ENCODE measurements at places on chromosomes 11 and 22.

- DNase-seq = no peak
Measured at GRCh38 chr11:85182441-85183387, 444.4 kb downstream of the DLG2 start.

DNA sequence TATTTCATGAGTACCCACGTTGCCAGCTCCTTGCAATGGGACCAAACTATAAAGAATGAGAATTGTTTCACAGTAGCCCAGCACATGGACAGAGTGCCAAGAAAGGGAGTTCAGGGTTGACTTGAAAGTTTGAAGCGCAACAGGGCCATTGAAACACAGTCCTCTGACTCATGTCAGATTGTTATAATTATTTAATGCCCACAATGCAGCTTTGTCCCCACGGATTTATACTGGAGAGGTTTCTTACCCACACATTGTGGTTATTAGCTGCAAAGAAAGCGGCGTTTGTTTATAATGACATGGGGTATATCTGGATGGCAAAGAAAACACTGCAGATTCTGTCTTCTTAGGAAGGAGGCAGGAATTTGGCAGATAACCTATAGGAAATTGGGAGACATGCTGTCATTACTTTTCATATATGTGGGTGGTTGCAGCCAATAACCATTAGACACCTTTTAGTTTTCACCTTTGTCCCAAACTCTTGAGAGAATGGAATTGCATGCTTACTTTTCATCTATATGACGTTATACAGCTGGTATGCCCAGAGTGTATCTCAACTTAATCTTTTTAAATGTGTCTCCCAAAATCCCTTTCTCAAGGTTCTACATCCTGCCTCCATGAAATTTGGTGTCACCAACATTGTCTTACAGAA, 143.6 kb downstream of the TEAD1 start:
- no peak for DNase-seq

DNA sequence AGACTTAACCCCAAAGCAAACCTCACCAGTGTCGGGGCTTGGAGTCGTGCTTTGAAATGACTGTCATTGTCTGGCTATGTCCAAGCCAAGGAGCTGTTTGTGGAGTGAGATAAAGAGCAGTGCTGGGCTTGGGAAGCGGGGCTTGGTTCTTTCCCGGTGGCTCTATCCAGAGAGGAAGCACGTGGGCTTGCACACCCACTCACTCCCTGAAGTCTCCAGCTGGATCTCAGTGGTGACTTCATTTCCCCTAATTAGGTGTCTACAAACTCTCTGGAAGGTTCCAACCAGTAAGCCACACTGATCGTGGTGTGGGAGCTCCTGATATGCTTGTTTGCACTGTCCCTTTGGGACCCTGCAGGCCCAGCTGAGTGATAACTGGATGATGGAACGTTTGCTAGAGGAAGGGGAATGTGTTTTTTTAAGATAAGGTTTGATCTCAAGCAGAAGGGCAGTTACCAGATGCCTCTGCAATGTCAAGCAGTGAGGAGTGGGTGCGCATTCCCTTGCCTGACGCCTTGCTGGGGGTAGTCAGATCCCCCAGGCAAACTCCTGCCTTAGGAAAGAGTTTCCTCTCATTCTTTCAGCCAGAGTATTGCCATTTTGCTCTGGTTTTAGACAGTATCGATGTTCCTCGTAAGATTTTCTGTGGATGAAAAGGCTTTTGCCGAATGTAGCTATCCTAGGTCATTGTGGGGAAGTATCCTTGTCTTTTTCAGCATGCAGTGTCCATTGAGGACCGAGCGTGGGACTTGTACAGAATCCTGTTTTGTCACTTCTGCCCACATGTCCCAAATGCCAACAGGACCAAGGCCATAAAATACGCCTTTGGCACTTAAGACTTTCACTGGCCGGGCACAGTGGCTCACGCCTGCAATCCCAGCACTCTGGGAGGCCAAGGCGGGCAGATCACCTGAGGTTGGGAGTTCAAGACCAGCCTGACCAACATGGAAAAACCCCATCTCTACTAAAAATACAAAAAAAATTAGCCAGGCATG, 90.9 kb downstream of the MICAL2 start:
- no peak for DNase-seq

GRCh38 chr11:3834664-3835461, 5.9 kb downstream of the RHOG start:
- no peak for DNase-seq

DNA sequence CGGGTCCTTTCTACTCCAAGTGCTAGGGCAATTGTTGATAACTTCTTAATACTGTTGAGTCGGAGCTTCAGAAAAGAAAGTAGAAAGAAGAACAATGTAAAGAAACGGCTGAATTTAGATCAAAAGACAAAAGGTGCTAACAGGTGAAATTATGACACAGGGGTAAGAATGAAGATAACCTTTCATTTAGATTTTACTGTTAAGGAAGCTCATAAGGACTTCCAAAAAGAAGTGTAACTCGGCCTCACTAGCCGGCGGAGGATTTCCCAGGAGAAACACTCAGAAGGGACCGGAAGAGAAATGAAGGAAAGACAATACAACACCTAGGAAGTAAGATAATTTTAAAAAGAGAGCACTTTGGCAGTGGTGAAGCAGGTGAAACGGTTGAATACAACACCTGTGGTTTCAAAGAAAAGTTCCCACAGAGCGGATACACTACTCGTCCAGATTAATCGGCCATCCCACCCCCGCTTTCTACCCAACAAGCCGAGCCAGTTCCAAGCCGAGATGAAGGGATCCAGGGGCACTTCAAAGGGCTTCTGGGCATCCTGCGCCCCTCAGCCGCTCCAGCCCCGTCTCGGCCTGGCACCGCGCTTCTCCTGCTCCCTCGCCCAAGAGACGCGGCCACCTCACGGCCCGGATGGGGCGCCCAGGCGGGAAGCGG, 737 bp downstream of the PPP2R1B start:
- no peak for DNase-seq
